ENCODE measurements at places on chromosomes 4 and X.

DNA sequence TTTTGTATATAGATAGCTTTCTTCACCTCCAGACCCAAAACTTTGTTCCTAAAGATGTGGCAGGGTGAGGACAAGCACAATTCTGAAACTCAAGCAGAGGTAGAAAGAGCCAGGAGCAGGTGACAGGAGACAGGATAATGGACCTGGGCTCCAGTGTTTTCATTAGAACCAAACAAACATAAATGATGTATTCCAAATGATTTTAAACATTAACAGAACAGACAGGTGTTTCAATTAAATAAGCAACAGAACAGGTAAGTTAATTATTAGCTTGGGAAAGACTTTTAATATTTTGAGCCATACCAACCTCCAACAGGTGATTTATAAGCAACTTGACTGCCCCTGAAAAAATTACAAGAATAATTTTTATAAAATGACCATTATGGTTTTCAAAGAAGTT, 459.4 kb upstream of the LCORL start:
- DNase-seq: no peak

DNA sequence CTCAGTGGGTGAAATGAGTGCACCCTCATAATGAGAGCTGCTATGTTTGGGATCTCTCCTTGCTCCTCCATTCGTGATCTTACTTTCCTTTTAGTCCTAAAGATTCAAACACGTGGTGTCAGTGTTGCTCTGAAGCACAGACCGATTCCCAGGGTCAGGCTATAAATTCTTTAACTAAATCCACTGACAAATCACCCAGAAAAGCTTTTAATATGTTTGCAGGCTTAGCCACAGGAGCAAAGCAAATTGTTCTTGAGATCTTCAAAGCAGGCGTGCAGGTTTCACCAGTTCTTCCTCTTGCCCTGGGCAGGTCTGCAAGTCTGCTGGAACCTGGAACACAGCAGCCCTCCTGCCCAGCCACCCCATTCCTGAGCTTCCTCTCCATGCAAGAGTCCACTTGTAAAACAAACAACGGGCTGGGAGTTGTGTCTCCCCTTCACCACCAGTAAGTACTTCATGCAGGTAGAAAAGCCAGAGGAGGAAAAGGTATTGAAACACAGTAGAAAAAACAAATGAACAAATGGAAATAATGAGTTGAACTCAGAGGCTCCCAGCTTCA, 70.1 kb upstream of the ENPP6 start:
- no peak for DNase-seq

DNA sequence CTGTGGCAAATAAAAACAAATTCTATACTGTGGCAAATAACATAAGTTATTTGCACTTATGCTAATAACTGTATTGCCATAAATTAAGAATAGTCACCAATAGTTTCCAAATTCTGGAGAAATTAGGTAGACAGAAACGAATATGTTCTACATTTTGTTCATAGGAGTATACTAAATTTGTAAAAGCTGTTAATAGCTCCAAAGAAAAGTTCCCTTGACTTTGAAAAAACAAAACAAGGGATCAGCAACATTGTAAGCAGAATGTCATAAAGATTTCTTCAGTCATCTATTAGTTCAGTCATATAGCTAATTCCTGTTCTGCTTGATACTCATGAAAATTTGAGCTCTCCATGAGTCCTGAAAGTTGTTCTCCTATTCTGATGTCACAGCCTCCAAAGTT, 1472.8 kb downstream of the C4orf33 start:
- DNase-seq: no peak

DNA sequence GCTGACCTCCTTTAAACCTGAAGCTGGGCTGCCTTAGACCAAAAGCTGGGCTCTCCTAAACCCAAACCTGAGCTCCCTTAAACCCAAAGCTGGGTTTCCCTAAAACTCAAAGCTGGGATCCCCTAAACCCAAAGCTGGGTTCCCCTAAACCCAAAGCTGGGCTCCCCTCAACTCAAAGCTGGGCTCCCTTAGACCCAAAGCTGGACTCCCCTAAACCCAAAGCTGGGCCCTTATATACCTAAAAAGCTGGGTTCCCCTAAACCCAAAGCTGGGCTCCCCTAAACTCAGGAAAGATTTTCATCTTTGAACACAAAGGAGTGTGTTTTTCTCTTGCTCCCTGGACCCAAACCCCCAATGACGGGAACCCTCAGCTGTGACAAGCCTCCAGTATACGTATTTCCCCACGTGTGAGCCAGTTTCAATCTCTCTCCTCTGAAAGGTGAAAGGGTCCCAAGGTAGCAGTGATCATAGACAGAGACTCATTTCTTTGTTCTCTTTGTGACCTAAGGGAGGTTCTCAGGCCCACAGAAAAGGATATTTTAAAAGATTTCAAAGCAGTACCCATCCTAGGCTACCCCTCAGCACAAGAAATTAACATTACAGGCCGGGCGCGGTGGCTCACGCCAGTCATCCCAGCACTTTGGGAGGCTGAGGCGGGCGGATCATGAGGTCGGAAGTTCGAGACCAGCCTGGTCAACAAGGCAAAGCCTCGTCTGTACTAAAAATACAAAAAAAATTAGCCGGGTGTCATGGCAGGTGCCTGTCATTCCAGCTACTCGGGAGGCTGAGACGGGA, 31.3 kb upstream of the ASMTL start:
- DNase-seq: no peak

GRCh38 chr4:153067376-153067775, 131.3 kb downstream of the FHDC1 start:
- DNase-seq: no peak

DNA sequence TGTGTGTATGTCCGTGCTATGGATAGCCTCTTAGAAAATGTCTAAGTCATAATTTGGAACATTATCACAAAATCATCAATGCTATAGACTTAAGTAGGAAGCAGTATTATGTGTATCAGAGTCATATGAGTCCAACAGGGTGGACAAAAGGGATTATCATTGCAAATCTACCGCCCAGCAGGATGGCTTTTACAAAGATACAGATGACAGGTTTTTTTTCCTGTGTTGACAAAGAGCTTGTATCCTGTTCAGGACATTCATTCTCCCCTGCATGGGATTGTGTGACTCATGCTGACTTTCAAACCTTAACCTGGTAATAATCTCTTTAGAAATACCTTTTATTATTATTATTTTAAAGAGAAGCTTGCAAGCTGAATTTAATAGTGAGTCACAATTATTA, 310.3 kb upstream of the GNPDA2 start:
- no peak for DNase-seq

DNA sequence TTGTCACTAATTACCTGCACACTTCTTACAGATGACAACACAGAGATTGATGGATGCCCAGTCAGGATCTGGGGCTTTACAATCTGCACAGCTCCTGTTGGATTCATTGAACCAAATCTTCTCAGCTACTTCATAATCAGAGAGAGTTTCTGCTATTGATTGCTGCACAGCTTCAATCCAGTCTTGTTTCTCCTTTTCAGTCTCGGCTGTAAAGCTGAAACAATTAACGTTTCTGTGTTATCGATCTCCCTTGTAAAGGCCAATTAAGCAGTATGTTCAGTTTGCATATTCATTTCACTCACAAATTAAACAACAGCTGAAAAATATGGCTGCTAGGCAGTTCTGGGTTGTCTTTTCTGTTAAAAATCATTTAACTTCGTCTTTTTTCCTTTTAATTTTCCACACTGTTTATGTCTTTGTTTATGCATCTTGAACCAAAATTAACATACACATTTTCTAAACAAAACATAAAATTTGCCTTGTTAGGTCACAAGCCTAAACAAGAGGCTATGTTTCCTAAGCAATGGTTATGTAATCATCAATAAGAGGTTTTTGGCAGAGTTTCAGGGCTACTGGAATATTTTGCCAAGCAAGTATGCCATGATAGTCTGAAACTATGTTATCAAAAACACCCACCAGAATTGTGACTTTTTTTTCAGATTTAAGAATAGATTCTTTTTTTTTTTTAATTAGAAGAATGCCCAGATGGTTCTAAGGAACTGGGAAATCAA, 79.2 kb downstream of the ARAP2 start:
- DNase-seq: no peak

DNA sequence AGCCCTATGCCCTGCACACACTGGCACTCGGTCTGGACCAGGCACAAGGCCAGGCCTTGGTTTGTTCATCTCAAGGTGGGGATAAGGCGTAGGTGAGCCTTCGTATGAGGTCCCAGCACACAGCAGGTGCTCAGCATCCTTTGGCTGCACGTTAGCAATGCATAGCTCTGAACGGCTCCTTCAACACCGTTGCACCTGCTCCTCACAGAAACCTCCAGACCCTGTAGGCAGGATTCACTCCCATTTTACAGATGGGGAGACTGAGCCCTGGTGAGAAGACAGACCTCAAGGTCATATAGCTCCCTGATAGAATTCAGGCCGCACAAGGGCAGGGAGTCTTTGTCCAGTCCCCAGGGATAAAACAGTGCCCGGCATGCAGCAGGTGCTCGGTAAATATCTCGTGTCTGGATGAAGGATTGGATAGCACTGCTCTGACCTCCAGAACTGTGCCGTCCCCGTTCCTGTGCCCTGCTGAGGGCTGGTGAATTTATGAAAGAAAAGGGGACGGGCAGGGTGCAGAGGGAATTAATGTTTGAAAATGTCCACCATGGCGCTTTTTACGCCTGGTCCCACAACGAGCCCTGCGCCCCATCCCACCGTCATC, 2.4 kb downstream of the PPP2R2C start:
- DNase-seq: no peak

- DNase-seq: no peak
Measured at GRCh38 chr4:169506903-169507302, 105.5 kb downstream of the NEK1 start.

GRCh38 chr4:95877636-95878035, 37.7 kb downstream of the PDHA2 start:
- no peak for DNase-seq

- DNase-seq: no peak
Measured at GRCh38 chrX:150360331-150360730, 2.8 kb upstream of the MAMLD1 start.

DNA sequence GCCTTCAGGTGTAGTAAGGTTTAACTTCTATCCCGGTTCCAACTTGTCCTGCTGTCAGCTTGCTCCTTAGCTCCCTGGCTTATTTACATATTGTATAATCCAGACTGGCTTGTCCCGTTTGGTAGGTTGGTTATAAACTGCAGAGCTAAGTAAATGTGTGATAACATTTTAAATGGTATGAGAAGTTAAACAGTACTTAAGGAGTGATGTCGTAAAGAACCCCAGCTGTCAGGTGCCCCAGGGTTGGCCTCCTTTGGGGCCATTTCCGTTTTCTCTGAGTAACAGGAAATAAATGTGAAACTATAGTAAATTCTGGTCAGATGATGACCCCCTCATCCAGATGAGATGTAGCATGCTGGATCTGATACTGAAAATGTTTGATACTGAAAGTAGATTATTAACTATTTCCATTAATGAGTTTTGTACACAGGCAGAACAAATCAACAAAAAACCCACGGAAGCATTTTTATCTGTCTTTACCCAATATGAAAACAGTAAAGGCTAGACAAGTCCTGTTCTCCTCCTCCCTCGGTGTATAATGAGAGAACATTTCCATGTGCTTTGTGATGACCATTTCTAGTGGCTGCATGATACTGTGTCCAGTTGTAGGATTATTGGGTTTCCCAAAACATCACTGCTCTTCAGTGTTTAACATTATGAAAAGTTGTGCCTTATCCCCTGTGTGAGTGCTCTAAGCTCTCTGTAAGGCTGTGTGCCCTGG, 22.4 kb downstream of the GAB1 start:
- DNase-seq: no peak

- DNase-seq: peak; percentile 62
Measured at GRCh38 chrX:129637217-129638109, 17.3 kb downstream of the APLN start.

GRCh38 chr4:109465069-109465468, 31.5 kb downstream of the SEC24B start:
- no peak for DNase-seq

GRCh38 chrX:107686792-107687191, 58.5 kb downstream of the PRPS1 start:
- no peak for DNase-seq

- no peak for DNase-seq
Measured at GRCh38 chrX:71636438-71637252, 18.3 kb upstream of the CXCR3 start.

- DNase-seq: no peak
Measured at GRCh38 chr4:188031751-188032150, 36.2 kb downstream of the ZFP42 start.

GRCh38 chr4:128725405-128726055, 84.0 kb upstream of the JADE1 start:
- no peak for DNase-seq

GRCh38 chr4:48079972-48080391, 54.1 kb downstream of the TXK start:
- DNase-seq: no peak

DNA sequence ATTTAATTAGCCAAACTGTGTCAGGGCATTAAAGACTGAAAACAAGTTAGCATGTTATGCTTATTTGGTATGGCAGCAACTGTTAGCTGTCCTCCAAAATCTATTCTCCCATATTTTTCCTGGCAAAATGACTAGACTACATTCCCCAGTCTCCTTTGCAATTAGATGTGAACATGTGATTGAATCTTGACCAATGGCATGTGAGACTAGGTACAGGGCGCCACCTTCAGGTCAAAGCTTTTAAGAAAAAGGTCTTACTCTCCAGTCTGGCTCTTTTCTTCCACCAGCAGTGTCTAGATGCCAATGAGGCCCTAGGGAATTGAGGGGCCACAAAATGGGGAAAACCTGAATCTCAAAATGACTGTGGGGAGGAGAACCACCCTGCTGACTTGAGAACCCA, 408.2 kb downstream of the SMARCA1 start:
- DNase-seq: no peak

- no peak for DNase-seq
Measured at GRCh38 chrX:1273896-1274295, 5.3 kb downstream of the CSF2RA start.

GRCh38 chrX:13253223-13253622, 66.6 kb downstream of the ATXN3L start:
- DNase-seq: no peak

DNA sequence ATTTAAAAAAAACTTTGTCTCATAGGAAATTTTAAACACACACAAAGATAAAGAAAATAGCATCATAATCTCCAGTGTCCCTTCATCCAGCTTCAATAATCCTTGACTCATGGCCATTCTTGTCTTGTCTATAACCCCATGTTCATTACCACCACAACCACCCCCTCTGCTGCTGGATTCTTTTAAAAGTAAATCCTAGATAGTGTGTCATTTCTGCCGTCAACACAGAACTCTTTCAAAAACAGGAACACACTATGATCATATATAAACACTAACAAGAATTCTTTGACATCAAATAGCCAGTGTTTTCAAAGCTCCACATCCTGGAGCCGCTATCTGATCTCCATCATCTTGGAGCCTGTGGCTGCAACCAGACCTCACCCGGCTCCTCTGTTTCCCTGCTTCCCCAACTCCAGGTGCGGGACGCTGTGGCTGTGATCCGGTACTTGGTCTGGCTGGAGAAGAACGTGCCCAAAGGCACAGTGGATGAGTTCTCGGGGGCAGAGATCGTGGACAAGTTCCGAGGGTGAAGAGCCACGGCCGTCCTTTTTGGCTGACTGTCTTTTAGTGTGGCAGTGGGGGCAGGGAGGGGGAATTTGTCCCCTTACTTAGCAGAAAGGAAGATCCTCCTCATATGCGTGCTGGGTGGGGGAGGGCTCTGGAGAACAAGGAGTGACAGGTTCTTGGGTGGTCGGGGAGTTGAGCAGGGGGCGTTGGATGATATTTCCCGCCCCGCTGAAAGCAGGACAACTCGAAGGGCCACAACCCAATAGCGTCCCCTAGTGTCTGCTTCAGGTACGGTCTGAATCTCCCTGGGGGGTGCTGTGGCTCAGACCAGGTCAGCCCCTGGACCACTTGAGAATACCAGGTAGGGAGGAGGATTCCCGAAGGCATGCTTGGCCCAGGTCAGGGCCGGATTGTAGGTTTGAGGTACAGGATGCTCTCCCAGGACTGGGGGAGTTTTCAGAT, 15.6 kb downstream of the XPNPEP2 start:
- no peak for DNase-seq

All from activated CD8-positive, alpha-beta memory T cell treated with anti-CD3 and anti-CD28 coated beads for 1 hour (primary cell).